ENCODE measurements at places on chromosomes 11 and 22.

DNA sequence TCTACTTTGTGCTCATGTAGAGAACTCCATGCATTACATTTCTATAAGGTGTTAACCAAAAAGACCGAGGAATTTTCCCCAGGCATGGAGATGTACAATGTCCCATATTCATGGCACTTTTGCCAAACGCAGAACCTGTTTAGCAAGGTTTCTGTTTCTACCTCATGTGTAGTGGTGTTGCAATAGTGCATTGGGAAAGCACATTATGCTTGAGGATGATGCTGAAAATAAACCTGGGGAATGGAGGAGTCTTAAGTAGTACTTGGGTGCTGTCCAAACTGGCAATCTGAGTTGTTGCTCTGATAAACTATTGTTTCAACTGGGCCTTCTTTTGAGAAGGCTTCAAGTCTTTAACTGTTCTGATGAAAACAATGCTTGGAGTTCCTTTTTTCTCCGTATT lies 11.5 kb upstream of the MUC15 start:
- ATAC-seq: no peak

GRCh38 chr11:79616392-79616851 lies 175.6 kb upstream of the TENM4 start:
- ATAC-seq: no peak

- ATAC-seq: no peak
Observed at GRCh38 chr11:133968300-133968699, 11.5 kb upstream of the IGSF9B start.

DNA sequence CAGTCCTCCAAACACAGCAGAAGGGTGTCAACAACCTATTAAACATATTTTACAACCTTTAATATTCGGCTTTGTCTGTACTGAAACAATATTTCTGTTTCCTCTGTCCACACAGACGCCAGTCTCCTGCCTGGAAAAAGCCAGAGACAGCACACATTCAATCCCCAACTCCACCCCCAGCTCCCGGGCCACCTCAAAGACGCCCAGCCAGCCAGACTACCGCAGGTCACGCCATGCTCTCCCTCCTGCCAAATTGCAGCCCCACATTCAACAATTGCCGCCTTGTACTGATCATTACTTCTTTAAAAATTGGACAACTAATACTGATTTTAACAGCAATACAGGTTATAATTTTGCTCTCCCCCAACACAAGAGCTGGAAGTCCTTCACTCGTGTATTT lies 1.2 kb downstream of the SERGEF start:
- no peak for ATAC-seq

- ATAC-seq: peak; percentile 83
Observed at GRCh38 chr11:130069659-130070108, at the start of gene APLP2. APLP2 (plus strand) TSS chr11:130069894; CDS start chr11:130069978, 84 bp downstream.

DNA sequence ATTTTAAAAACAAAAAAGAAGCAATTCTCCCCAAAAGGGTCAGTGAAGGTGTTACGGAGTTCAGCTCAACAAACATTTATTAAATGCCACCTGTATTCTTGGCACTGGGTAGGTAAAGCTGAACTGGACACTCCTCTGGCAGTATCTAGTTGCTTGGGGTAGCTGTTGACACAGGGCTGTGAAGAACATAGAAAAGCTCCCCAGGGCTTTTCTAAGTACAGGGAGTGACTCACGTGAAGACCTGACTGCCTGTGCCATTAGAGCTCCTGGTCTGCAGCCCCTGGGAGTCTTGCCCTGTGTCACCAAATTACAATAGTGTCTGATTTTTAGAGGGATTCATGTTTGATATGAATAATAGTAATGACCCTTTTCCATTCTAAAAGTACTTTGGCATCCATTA lies 43.6 kb downstream of the COA4 start:
- ATAC-seq: no peak

DNA sequence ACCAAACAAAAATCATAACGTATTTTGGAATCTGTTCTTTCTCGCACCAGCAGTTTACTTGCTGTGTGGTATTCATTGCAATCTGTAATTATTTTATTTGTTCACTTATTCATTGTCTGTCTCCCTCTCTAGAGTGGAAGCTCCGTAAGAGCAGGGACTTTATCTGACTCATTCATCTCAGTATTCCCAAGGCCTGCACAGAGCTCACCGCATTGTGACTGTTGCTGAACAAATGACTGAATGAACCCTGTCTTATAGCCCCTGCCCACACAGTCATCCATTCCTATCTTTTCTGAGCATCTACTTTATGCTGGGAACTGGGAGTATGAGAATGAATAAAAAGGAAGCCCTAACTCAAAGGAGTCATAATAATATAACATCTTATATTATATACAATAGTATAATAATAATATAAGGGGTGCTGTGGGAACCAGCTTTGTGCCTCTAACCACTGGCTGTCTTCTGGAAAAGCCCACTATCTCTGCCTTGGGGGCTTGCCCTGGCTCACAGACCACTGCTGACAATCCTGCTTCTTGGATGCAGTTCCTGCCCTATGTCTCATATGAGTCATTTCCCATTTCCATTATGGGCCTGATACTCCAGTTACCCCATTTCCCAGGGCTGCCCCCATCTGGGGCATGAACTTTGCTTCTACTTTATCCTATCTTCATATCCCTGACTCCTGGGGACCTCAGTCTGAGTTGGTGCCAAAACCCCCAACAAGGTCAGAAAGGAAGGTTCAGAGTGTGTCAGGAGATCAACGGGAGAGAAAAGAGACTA lies 11.0 kb downstream of the XRRA1 start:
- ATAC-seq: no peak

GRCh38 chr11:43489869-43490465 lies 131.2 kb downstream of the TTC17 start:
- no peak for ATAC-seq

DNA sequence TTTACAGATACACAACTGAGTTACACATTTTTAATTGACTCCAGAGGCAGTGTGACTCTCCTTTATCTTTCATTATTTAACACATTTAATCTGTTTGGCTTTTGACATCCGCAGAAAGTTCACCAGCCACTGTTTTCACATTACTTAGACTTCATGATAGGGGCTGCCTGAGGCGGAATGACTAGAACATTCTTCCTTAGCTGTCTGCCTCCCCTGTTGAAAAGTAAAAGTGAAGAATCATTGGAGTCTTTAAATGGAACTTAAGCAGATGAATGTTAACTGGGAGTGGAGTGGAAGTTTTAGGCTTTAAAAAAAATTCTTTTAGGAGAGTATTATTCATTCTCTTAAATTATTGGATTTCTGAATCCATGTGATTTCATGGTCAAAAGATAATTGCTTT lies 229.2 kb upstream of the MTNR1B start:
- ATAC-seq: no peak

DNA sequence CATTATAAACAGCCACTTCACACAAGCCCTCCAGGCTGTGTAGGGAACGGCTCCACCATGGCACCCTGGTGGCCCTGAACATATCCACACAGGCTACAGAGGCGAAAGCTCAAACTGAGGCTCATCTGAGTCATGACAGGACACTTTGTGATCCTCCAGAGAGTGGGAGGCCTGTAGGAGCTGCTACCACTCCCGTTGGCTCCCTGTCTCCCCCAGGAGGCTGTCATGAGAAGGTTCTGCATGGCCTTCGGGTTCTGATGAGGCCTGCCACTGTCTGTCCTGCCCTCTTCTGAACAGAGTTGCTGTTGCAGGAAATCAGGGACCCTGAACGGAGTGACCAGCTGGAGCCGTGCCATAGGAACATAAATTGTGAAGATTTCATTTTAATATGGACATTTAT lies 23.8 kb upstream of the ALDH3B2 start:
- ATAC-seq: peak; percentile 63

DNA sequence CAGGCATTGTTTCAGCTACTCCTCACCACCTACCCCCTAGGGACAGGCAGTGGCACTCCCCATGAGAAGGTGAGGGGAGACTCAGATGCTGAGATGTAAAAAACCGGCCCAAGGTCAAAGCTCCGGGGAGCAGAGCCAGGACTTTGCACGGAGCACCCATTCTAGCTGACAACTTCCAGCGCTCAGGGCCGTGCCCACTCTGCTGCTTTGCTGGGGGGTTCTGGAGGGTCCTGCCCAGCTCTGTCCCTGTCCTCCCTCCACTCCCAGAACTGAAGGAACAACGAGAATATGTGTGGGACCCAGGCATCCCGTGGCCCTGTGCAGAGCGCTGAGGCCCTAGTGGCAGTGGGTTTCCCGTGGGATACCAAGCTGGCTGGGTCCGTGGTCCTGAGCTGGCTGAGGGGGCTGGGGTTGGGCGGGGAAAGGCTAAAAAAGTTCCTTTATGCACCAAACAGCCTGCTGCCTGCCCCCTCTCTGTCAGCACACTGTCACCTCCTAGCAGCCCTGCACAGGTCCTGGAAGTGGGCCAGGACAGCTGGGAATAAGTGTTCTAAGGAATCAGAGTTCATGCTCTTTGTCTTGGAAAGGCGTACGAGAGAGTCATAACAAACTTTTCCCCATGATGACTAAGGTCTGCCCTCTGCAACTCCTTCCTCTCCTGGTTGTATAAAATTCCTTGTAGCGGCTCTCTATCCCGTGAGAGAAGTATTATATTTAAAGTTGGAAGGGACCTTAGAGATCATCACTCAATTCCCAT lies 1.9 kb downstream of the MS4A10 start:
- no peak for ATAC-seq

DNA sequence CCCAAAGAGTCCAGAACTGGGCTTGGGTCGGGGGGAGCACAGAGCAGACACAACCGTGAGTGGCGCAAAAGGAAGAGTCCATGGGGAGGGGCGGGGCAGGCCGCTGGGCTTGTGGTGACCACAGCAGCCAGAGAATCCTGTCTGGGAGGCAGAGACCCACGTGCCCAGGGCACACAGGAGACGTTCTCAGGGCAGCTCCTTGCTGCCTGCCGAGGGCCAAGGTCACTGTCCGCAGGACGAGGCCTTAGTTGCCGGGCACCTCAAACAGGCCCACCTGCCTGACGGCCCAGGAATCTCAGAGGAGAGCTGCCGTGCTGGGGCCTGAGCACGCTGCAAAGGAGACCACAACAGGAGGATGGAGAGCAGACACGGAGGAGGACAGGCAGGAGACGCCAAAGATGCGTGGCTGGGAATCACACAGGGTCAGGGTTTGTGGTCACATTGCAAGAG lies 87.8 kb downstream of the MYEOV start:
- no peak for ATAC-seq

GRCh38 chr11:69030301-69030700 lies 17.3 kb upstream of the MRGPRF start:
- no peak for ATAC-seq

GRCh38 chr11:19966441-19966840 lies 193.8 kb downstream of the DBX1 start:
- ATAC-seq: no peak

DNA sequence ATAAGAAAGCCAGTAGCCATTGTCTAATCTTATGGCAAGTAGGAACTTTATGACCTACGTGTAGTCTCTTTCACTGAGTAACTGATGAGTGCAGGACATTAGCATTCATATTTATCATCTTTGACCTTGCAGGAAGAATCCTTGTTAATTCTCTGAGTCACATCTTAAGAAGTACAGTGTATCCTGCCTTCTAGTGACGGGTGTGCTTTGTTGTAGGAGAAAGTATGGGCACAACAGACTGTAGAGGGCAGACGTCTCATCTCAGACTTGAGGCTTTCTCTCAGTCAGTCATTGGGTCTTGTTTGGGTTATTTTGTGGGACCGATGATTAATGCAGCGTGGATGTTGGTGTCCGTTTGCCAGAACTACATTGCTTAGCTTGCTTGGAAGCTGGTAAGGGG lies 6.8 kb downstream of the RNF214 start:
- peak; percentile 100 for ATAC-seq

DNA sequence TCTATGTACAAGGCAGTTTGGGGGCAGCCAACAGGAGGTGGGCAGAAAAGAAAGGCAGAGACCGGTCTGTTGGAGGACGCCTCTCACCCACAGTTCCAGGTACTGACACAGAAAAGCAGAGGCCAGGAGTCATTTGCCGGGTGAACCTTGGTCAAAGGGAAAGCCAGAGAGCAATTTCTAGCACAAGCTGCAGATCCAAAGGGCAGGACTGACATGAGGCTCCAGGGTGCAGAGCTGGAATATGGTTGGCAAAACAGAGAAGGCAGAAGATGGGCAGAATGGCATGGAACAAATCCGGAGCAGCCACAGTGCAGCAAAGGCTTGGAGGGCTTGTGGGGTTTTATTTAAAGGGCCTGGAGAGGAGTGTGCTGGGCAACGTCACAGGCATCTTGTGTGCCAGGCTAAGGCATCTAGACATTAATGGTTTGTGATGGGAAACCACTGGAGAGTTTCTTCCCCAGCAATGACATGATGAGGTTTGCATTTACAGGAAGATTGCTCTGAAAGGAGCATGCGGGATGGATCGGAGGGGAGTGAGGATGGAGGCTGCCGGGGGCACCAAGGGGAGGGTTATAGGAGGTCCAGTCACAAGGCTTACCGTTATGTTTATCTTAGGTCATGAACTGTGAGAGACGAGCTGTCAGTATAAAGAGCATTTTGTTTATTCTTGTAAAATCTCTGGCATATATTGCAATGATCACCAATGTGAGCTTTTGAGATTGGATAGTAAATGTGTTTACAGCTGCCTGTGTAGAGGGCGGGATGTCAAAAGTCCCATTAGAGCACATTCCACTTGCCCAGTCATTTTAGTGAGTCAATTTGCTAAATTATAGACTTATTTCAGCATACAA lies 5.7 kb upstream of the MMP20 start:
- ATAC-seq: peak; percentile 71

- peak; percentile 93 for ATAC-seq
Observed at GRCh38 chr11:83723999-83724398, 437.8 kb upstream of the CCDC90B start.

DNA sequence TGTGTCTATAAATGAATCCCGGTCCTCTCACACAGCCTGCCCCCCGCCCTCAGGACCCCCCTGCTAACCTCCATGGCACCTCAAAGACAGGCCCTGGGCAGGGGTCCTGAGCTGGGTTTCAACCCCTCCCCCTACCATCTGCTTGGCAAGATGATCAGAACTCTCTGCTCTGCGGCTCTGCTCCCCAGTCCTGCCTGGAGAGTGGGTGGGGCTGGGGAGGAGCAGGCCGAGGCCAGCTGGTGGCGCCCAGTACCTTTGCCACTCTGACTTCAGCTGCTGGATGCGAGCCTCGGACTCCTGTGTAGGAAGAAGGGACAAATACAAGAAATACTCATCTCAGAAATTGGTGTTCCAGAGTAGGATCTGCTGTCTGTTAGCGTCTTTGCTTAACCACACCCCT lies 15.0 kb downstream of the SUN2 start:
- no peak for ATAC-seq

Measured in SK-N-SH treated with all-trans-retinoic acid at 6 μM for 48 hours (cell line).